Neural cell (in vitro differentiated cells): ENCODE measurements at places on chromosomes 3 and 15. TPM values are rescaled to one million over a fixed set of nuclear protein-coding genes. Genes with fewer than 3 reads are reported as not detected.

The CCDC33 gene
- polyA plus RNA-seq: 1.4 TPM in 2 replicates

The CASR gene
- polyA plus RNA-seq: not detected in 2 replicates

The DNASE1L3 gene
- not detected in 2 replicates for polyA plus RNA-seq

The ITGB5 gene
- polyA plus RNA-seq: 0.48 and 1.2 TPM in 2 replicates

The SUCLG2 gene
- 0.15 and 0.18 TPM in 2 replicates for polyA plus RNA-seq

The STAC gene
- polyA plus RNA-seq: 4.5 and 5.5 TPM in 2 replicates

The C2CD4A gene
- polyA plus RNA-seq: not detected in 2 replicates

The GOLGA6B gene
- not detected in 2 replicates for polyA plus RNA-seq

The MORF4L1 gene
- 1,505 and 1,595 TPM in 2 replicates for polyA plus RNA-seq

The IL12A gene
- polyA plus RNA-seq: not detected in 2 replicates

The SLC27A2 gene
- 3.5 and 3.7 TPM in 2 replicates for polyA plus RNA-seq

The TJP1 gene
- 4.1 and 6.2 TPM in 2 replicates for polyA plus RNA-seq

The SAMMSON gene
- not detected in 2 replicates for polyA plus RNA-seq

The TMEM212 gene
- not detected in 2 replicates for polyA plus RNA-seq

The RSL24D1 gene
- 184 and 227 TPM in 2 replicates for polyA plus RNA-seq

The WNT7A gene
- polyA plus RNA-seq: 13.3 and 17.7 TPM in 2 replicates

The SNURF gene
- 15.1 and 19.9 TPM in 2 replicates for polyA plus RNA-seq

The SPSB4 gene
- 6.1 and 7.7 TPM in 2 replicates for polyA plus RNA-seq

The ADCY5 gene
- polyA plus RNA-seq: 7.7 and 8.4 TPM in 2 replicates
